Stimulated activated CD8-positive, alpha-beta memory T cell treated with anti-CD3 and anti-CD28 coated beads, Interleukin-15, amount 100 ng/mL, for 24 hours (primary cell): ENCODE measurements at places on chromosomes 13 and 19.

DNA sequence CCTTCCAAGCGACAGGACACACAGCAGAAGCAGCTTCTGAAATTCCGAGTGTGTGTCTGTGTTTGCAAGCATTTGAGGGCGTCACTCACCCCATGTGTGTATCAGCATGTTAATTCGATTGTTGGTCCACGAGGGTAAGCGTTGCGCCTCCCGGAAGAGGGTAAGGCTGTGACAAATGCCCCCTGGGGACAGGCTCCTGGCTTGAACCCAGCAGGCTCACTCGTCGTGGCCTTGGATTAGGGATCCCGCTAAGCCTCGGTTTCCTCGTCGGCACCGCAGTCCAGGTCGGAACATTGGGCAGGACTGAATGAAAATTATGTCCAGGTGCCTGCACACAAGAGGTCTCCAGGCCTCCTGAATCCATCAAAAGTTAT, 606 bp upstream of the STXBP2 start:
- DNase-seq: no peak

GRCh38 chr19:58002384-58003173, at the start of gene ZNF606:
Gene ZNF606, minus strand, starts transcription at chr19:58002820. Its CDS starts 1,501 bp downstream, at chr19:58001319.
- DNase-seq: peak; percentile 65

- no peak for DNase-seq
Observed at GRCh38 chr13:23414682-23415081, 18.8 kb downstream of the SACS start.

- no peak for DNase-seq
Observed at GRCh38 chr13:97499181-97499580, 65.2 kb downstream of the RAP2A start.

DNA sequence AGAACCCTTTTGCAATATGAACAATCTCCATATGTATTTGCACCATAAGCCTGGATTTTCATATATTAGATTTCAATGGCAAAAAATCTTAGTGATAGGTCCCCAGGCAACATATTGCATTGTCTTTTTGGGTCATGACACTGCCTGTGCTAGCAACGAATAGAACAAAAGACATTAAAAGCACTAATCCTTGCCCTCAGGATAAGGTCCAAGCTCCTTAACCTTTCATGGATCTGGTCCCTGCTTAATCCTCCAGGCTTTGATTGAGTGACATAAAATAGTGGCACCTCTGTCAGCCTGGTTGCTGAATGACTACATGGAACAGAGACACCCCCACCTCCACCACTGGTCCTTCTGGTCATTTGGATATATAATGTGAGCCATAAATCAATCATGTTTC, 134.4 kb downstream of the RBM26 start:
- DNase-seq: no peak

DNA sequence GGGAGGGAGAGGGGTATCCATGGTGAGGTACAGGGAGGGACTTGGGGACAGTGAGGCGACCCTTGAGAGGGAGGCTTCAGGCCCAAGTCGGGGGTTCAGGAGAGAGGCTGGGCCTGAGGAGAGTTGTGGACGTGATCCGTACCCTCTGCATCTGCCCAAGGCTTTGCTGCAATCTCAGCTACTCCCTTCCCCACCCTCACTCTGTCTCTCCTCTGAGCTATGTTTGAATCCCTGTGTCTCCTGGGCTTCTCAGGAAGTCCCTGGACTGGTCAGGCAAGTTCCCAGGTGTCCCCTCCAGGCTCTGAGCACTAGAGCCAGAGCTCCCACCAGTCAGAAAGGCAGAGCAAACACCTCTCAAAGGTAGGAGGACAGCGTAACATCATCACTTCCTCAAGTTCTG, 1.8 kb downstream of the LIN37 start:
- no peak for DNase-seq

GRCh38 chr13:77544758-77545338, 9.3 kb downstream of the SCEL start:
- no peak for DNase-seq

- DNase-seq: no peak
Observed at GRCh38 chr19:10979951-10980381, 19.1 kb downstream of the SMARCA4 start.

DNA sequence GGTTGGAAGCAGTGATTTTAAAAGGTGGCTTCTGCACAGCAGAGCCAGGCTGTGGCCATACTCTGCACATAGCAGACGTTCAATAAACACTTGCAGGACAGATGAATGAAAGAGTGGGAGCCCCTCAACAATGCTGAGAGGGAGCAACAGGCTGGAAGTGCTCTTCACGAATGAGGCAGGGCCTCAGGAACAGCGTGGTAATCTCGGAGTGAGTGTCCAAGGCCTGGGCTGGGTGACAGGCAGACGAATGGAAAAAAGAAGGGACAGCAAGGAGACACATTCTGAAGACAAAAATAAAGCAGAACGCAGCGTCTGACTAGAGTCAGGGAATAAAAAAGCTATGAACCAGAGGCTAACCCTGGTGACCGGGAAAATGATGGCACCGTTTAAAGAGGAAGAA, 11.1 kb downstream of the GJA3 start:
- DNase-seq: no peak

DNA sequence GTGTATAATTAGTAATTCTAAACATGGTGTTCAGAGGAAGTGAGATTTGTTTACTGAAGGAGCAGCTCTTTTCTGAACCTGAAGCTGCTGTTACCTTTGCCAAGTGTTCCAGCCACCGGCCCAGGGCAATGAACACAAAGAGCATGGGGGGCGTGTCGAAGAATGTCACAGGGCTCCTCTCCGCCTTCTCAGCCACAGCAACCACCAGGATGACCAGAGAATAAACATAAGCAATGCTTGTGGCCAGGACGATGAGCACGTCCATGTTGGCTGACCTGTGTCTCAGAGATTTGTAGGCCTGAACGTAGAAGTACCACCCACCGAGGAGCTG, 53.1 kb downstream of the ATP7B start:
- DNase-seq: no peak

- no peak for DNase-seq
Observed at GRCh38 chr13:38166116-38166515, 183.5 kb upstream of the UFM1 start.

DNA sequence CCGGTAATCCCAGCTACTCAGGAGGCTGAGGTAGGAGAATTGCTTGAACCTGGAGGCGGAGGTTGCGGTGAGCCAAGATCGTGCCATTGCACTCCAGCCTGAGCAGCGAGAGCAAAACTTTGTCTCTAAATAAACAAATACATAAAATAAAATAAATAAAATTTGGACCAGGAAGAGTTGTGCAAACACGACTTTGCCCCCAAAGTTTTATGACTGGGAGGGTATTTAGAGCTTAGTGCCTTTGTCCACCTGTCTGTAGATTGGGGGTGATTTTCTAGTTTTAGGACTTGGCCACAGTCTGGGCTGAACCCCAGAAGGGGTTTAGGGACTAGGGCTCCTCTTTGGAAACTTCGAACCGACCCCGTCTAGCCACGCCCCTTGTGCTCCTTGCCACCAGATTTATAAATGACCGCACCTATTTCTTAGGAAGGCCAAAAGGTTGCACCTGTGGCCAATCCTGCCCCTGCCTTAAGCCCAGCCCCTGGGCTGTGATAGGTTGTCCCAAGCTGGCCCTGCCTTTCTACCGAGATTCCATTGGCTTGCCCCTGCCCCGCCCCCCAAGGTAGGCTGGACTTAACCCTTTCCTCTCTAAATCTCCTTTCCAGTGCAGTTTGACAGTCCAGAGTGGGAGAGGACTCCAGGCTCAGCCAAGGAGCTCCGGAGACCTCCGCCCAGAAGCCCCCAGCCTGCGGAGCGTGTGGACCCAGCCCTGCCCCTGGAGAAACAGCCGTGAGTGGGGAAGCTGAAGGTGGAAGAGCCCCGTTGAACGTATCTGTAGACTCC, 5.3 kb downstream of the SHD start:
- no peak for DNase-seq

DNA sequence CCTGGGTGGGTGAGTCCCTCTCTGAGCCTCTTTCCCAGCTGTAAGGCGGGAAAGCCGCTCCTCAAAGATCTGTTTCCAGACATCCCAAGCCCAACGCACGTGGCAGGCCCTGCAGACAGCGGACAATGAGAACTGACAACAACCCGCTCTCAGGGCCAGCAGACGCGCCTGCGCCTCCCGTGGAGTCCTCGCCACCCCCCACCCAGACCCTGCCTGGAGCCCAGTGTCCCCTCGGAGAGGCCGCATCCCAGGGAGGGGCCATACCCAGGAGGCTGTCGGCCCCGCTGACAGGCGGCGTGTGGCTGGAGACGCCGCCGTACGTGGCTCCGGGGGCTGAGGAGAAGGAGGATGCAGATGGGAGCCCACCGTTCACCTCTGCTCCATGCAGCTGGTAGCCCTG, 16.3 kb upstream of the UQCR11 start:
- DNase-seq: no peak

- DNase-seq: no peak
Observed at GRCh38 chr19:29497686-29498436, 27.9 kb upstream of the VSTM2B start.

DNA sequence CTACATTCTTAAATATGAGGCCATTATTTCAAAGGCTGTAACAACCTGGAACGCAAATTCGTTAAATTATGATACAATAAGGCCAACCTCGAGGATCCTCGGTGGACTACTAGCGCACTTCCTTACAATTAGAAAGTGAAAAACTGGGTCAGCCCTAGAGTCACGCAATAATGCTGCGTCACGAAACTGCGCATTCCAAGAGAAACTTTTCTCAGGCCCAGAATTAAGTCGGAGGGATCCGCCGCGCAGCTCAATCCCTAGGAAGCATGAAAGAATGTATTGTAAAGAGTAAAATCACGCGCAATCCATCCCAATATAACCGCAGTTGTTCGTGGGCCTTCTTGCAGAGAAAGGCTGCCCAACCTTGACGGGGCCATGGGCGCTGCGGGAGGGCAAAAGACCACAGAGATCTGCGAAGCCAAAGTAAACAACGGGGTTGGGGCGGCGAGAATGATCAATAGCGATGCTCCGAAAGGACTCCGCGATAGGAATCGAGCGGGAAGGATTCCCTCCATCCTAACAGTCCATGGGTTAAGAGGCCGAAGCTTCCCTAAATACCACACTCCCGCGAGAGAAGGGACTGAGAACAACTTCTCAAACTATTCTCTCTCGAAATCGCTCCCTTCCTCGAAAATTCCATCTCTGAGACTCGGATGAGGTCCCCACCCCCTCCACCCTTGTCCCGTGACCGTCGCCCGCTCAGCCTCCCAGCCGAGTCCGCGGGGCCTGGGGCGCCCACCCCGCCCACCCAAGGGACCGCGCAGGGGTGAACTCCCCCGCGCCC, 564 bp downstream of the SPART start:
- DNase-seq: peak; percentile 2
